ENCODE measurements at places on chromosomes 1 and 21.
A peak's percentile ranks its signal among the peaks of the same experiment; 100 is the strongest.

- no peak for DNase-seq
Observed at GRCh38 chr1:160863061-160863773, 530 bp upstream of the CD244 start.

DNA sequence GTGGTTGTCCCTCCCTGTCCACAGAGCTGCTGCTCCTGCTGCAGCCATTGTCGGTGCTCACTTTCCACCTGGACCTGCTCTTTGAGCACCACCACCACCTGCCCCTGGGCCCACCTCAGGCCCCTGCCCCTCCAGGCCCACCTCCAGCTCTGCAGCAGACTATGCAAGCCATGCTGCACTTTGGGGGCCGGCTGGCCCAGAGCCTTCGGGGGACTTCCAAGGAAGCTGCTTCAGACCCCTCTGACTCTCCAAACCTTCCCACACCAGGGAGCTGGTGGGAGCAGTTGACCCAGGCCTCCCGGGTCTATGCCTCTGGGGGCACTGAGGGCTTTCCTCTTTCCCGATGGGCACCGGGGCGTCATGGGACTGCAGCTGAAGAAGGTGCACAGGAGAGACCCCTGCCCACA is 5.9 kb downstream of the RUSC1 start:
- DNase-seq = peak; percentile 78

GRCh38 chr1:116571215-116571919 is 541 bp upstream of the CD58 start:
- peak; percentile 87 for DNase-seq

GRCh38 chr1:81802457-81802706 is 1.6 kb downstream of the ADGRL2 start:
- no peak for DNase-seq

GRCh38 chr1:53944469-53945182 is 873 bp downstream of the IFT25 start:
- DNase-seq = peak; percentile 78

DNA sequence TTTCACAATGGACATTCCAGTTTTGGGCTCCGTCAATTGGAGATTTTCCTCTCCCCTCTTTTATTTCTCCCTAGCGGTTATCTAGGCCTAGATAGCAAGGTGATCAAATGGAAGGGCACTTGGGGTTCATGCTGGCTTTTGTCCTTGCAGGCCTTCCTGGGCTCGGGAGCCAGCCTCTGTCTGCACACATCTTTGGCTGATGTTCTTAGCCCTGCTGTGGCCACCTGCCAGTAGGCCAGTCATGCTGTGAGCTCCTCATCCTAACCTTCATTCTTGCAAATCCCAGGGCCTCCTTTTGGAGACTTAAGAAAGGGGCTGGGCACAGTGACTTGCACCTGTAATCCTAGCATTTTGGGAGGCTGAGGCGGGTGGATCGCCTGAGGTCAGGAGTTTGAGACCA is 13.5 kb downstream of the TIE1 start:
- peak; percentile 29 for DNase-seq

DNA sequence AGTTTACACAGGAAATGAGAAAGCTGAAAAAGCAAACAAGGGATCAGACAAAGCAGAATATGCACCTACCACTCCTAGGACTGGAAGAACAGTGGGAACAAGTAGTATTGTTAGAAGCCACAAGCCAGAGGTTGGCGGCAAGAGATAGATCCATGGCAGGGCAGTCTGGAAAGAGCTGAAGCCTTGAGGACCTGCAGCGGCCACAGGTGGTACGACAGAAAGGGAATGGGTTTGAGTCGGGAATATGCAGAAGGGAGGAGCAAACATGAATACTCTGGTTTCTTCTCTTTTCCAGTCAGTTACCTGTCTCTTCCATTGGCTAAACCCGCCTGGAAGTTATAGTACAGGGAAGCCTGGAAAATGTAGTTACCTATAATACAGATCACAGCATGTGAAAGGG is 3.9 kb upstream of the PCNX2 start:
- DNase-seq = no peak

GRCh38 chr1:33599516-33600115 is 127.2 kb downstream of the ZSCAN20 start:
- no peak for DNase-seq

- no peak for DNase-seq
Observed at GRCh38 chr1:91617285-91617765, 116.7 kb downstream of the CDC7 start.

- no peak for DNase-seq
Observed at GRCh38 chr1:38208716-38209632, 162.4 kb upstream of the POU3F1 start.

DNA sequence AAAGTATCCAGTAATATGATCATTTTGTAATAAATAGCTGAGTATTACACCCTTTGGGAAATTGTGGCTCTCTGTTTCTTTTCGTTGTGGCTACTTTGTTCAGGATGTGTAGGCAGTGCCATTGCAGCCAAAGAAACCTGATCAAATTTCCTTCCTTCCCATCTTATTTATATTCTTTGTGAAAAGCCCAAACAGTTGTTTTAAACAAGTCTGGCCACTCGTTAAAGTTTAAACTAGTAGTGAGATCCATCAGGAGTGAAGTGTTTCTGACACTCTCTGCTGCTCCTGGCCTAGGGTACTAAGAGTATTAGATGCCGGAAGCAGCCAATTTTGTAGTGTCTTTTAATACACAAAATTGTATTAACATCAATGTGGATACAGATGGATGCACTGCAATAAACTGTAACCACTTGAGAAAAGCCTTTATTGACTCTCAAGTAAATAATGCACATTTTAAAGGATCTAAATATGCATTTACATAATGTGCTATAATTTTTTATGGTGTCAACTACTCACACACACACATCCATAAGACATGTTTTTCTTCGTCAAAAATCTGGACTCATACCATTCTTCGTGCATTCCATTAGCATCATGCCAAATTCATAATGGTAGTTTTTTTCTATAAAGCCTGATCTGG is 317.9 kb downstream of the NFIA start:
- no peak for DNase-seq

DNA sequence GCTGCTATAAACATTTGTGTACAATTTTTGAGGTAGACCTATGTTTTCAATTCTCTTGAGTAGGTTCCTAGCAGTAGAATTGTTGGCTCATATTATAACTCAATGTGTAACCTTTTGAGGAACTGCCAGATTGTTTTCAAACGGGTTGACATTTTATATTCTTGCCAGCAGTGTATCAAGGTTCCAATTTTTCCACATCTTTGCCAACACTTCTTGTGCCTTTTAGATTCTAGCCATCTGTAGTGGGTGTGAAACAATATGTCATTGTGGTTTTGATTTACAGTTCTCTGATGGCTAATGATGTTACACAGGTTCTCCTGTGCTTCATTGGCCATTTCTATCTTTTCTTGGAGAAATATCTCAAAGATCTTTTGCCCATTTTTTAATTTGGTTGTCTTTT is 36.4 kb downstream of the MAP3K7CL start:
- no peak for DNase-seq

GRCh38 chr1:173995475-173995874 is 26.7 kb downstream of the RC3H1 start:
- no peak for DNase-seq

DNA sequence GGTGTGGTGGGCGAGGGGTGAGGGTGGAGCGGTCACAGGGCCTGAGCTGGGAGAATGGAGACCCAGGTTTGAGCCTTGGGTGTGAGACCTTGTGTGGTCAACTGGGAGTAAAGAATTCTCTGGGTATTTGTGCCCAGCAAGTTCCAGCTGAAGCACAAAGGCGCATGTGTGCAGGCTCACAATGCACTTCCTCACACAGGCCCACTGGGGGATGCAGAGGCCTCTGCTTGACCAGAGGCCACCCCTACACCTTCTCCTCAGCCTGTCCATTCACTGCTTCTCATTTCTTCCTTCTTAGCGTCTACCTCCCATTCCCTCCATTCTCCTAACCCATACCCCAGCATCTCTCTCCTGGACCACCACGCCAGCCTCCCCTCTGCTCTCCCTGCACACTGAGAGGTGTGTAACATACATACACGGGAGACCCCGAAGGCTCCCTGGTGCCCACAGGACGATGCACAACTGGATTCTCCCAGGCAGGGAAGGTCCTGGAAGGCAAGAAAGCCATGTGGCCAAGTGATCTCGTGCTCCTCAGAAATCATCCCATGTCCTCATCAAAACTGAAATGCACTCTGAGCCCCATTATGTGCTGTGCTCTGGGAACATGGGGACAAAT is 12.3 kb upstream of the TTC39A start:
- no peak for DNase-seq

Measured in spleen (tissue), 13 donors.